Ovary (tissue), 10 donors: ENCODE measurements at places on chromosomes 1 and 21. TPM values are rescaled to one million over a fixed set of nuclear protein-coding genes. Genes with fewer than 3 reads are reported as not detected.

Gene FCRL1
- not detected for polyA plus RNA-seq

Gene C1QA
- 89.6 TPM for polyA plus RNA-seq

Gene AVPR1B
- not detected for polyA plus RNA-seq

Gene RPL5
- polyA plus RNA-seq, result 3,513 TPM

Gene LEFTY1
- polyA plus RNA-seq, result 0.43 TPM

Gene OR10Z1
- not detected for polyA plus RNA-seq

Gene SLC44A5
- polyA plus RNA-seq, result 1.1 TPM

Gene C1orf94
- not detected for polyA plus RNA-seq

Gene IL12RB2
- polyA plus RNA-seq, result 1.8 TPM

Gene KIAA1614
- 10.5 TPM for polyA plus RNA-seq

Gene ITLN2
- polyA plus RNA-seq, result 3.4 TPM

Gene MACO1
- 14.5 TPM for polyA plus RNA-seq

Gene OR14K1
- polyA plus RNA-seq, result not detected

Gene MYOM3
- polyA plus RNA-seq, result 1.2 TPM

Gene KLF17
- polyA plus RNA-seq, result 0.10 TPM
